ENCODE measurements at places on chromosomes 2 and 18.

DNA sequence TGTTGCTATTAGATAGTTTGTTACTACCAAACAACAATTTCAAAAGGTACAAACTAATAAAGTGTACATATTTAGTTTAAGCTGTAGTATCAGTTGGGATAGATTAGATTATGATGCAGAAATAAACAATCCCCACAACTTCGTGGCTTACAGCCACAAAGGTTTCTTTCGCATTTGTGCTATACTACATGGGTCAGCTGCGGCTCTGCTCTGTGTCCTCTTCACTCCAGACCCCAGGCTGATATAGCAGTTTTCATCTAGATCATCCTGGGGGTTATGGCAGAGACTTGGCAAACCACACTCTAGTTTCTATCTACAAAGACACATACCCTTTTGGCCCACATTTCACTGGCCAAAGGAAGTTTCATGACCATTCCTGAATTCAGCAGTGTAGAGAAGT is 108.0 kb upstream of the SP5 start:
- no peak for DNase-seq

DNA sequence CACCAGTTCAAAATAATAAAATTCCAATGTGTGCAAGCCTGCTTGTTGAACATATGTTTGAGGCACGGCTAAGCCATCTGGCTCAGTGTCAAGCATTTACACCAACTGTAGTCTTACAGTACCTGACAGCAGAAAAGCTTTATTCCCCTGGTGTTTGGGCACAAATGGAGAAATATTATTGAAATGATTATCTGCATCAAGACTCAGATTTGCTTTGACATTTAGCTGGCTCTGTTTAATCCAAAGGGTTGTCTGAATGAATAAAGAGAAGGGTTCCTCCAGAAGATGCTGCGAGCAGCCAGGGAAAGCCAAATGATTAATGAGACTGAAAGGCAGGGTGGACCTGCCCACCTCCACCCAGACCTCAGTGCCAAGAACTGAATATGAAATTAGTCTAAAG is 393.2 kb upstream of the GALNT5 start:
- no peak for DNase-seq

DNA sequence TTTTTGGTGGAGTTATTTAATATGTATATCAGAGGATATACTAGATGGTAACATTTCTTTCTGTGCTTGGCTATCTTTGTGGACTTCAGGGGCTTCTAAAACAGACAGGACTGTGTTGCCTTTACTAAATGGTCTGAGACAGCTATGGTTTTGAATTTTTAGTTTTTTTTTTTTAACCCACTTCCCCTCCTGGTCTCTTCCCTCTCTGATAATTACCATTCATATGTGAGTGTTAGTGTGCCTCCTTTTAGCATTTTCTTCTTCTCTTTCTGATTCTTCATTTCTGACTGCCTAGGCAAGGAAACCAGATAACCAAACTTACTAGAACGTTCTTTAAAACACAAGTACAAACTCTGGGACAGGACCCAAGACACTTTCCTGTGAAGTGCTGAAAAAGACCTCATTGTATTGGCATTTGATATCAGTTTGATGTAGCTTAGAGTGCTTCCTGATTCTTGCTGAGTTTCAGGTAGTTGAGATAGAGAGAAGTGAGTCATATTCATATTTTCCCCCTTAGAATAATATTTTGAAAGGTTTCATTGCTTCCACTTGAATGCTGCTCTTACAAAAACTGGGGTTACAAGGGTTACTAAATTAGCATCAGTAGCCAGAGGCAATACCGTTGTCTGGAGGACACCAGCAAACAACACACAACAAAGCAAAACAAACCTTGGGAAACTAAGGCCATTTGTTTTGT is 52.7 kb downstream of the SMAD4 start:
- no peak for DNase-seq

GRCh38 chr18:3391704-3392466 is 58.1 kb upstream of the TGIF1 start:
- DNase-seq = no peak

DNA sequence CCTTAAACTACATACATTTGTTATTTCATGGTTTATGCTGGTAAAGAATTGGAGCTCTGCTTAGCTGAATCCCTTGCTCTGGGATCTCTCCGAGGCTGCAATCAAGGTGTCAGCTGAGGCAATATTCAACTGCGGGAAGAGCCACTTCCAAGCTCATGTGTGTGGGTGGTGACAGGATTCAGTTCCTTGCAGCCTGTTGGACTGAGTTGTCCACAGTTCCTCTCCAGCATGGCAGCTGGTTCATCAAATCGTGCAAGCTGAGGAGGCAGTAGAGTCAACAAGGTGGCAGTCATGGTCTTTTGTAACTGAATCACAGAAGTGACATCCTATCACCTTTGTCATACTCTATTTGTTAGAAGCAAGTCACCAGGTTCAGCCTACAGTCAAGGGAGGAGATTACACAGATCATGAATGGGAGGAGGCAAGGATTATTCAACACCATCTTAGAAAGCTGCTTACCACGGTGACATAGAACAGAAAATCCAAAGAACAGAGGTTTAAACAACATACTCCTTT is 56.9 kb downstream of the CTIF start:
- DNase-seq = no peak

DNA sequence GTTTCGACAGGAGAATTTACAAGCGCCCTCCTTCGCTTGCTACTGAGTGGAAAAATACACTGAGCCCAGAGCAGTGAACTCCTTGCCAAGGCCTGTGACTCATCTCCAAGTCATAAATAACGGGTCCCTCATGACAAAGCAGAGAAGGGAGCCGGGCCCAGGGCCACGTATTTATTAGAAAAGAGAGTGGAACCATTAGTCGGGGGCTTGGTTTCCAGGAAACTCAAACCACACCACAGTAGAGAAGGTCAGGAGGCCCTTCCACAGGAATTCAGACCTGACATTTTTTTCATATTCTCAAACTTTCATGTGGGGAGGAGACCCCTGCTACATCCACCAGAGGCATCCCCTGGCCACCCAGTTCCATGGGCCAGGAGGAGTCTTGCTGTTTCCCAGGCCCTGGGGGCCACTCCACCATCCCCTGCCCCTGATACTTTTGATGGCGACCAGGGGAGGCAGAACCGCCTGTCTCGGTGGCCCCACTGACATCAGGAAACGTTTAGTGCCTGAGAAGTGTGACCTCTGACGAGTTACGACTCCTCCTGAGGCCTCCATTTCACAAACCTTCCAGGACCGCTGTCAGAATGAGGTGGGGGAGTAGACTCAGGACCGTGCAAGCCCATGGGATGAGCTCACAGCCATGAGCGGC is 289.7 kb downstream of the DYSF start:
- peak; percentile 10 for DNase-seq
